Urinary bladder (tissue), 4 donors: ENCODE measurements at places on chromosomes 16 and 17. TPM values are rescaled to one million over a fixed set of nuclear protein-coding genes. Genes with fewer than 3 reads are reported as not detected.
A peak's percentile ranks its signal among the peaks of the same experiment; 100 is the strongest.

Gene CLEC10A
- 5.0 TPM for total RNA-seq

DNA sequence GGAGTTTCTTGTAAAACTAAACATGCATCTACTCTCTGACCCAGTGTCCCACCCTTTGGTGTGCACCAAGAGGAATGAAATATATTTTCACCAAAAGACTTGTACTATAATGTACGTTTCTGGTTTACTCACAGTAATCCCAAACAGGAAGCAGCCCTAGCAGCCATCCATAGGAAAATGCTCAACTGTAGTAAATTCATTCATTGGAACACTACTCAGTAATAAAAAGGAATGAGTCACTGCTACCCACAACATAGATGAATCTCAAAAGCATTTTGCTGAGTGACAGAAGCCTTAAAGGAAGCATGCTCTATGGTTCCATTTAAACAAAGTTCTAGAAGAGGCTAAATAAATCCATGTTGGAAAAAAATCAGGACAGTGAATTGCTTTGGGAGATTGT, 37.6 kb upstream of the DHRS7B start:
- no peak for DNase-seq

GRCh38 chr17:49239963-49240362, 9.4 kb upstream of the PHOSPHO1 start:
- no peak for DNase-seq

DNA sequence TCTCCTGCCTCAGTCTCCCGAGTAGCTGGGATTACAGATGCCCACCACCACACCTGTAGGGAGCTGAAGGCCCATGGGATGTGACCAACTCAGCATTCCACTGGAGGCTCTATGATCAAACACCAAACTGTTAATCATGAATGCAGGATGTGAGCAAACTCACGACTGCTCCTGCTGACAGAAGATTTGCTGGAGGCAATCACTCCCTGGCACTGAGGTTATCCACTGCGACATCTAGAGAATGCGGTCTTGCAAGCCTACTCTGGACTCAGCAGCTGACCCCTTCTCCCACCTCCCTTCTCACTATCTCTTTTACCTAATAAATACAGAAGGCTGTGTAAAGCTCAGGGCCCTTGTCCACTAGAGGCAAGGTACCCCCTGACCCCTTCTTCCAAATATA, 4.9 kb downstream of the TEX14 start:
- no peak for DNase-seq

Gene TEKT5
- 0.32 TPM for total RNA-seq

DNA sequence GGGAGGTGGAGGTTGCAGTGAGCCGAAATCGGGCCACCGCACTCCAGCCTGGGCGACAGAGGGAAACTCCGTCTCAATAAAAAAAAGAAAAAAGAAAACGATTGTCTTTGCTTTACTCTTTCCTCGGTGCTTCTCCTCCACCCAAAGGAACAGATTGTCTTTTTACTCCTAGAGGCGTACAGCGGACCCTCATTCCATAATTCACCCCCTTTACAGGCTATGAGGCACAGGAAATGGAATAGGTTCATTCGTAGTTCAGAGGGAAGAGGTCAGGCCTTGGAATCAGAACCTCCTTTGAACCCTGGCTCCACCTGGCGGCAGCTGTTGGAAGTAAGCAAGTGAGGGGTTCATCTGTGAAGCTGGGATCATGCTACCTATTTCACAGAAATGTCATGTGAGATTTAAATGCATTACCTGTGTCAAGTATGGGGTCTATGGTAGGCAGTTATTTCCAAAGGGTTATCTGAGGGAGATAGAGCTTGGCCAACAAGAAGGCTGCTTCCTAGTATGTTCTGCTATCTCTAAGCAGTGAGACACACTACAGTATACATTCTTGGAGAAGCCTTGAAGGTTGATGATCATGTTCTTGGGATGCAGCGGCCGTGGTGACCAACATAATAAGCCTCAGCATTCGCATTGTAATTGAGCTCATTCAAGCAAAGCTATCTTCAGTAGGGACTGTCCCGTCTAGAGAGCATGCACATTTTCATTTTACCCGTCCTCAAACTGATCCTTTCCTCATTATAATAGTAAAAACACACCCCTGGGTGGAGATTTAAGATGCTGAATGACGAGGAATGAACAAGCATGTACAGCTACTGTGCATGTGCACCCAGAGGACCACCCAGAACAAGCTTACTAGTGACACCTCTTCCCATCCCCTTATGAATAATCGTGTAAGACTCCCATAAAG, 18.7 kb upstream of the ZNF689 start:
- DNase-seq: peak; percentile 41
